ENCODE measurements at places on chromosomes 16 and 17.

DNA sequence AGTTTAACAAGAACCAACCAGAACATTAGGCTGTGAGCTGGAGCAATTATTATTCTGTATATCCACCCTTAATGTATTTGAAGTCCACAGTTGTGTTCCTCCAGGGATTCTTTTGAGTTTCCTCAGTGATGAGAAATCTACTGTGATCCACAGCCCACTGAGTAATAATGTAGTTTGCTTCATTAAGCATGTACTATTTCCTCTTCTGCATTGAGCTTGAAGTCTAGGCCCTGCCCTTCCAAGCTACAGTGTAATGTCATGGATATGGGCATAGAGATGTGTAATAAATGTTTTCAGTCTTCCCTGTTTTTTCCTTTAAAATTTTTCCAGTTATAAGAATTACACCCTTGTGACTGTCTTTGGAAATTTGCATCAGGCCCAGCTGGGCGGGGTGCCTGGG lies 36.4 kb upstream of the SLC12A3 start:
- DNase-seq, result no peak

- no peak for DNase-seq
These were observed 81.8 kb upstream of the RCVRN start for GRCh38 chr17:9986754-9987382.

GRCh38 chr17:68317458-68317857 lies 26.2 kb downstream of the ARSG start:
- no peak for DNase-seq

- DNase-seq, result no peak
These were observed 84.6 kb downstream of the NT5M start for GRCh38 chr17:17387498-17388362.

DNA sequence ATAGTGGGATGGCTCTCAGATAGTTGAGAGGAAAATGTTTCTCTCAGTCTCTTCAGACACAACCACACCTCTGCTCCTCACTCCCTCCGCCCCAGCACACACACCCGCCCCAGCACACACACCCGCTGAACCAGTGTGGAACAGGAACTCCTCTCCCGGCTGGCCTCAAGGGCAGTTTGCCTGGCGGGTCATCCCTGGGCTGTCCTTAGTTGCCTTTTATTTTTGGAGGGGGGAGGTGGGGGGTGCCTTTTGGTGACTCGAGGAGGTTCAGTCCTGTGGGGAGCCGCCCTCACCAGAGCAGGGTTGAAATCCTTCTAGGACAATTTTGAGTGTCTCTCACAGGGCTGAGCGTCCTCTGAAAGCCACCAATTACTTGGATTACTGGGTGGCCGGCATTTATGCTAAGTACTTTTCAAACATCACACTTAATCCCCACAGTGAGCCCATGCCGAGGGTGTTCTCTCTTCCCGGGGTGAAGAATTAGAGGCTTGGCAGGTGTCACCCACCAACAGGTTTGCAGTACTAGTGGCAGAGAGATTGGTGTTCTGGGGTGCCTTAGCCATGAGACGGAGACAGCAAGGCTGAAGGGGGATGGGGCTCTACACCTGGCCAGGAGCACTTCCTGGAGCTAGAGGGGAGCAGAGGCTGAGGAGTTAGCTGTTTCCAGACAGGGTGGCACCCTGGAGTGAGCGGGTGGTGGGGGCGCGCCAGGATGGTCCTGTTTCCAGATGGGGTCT lies 2.8 kb downstream of the RASD1 start:
- DNase-seq, result no peak

DNA sequence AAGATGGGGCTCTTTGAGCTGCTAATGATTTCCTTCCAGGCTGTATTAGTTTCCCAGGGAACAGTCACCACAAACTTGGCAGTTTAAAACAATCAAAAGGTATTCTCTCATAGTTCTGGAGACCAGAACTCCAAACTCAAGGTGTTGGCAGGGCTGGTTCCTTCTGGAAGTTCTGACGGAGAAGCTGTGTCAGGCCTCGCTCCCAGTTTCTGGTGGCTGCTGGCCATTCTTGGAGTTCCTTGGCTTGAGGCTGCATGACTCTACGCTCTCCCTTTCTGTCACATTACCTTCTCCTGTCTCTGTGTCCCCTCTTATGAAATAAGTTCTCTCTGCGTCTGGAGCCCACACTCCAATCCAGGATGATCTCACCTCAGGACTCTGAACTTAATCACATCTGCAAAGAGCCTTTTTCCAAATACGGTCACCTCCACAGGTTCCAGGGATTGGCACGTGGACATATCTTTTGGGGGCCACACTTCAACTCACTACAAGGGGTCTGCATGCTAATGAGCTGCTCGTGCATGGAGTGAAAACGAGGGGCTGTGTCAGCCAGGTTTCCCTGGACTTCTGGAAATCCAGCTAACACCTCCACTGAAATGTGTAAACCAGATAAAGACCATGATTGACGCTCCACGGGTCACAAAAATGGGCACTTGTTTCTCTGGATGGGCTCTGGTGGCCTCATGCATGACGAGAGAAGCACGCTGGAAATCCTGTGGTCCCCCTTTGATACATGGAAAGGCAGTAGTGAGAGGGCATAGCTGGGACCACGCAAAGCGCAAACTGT lies 78.3 kb downstream of the DYNLRB2 start:
- DNase-seq, result no peak

DNA sequence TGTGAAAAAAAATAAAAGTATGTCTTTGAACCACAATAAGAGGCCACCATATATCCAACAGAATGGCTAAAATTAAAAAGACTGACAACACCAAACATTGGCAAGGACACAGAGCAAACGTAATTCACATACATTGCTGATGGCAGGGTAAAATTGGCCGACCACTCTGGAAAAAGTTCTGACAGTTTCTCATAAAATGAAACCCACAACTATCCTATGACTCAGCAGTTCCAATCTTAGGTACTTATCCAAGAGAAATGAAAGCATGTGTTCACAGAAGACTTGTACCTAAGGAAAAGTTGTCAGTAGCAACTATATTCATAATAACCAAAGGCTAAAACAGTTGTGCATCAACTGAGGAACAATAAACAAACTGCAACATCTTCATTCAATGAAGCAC lies 357.3 kb upstream of the XYLT1 start:
- DNase-seq, result no peak

GRCh38 chr16:84763629-84764028 lies 56.2 kb upstream of the CRISPLD2 start:
- no peak for DNase-seq

DNA sequence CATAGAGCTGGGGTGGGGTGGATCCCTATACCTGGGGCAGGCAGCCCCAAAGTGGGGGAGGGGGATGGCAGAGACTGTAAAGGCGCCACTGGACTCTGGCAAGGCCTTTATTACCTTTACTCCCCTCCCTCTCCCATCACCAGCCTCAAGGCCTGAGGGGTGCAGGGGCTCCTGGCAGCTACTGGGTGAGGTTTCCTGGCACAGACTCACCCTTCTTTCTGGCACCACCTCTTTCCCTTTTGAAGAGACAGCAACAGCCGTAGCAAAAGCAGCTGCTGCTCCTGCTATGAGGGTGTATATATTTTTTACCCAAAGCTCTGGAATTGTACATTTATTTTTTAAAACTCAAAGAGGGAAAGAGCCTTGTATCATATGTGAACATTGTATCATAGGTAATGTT lies 17.6 kb downstream of the RAPGEFL1 start:
- DNase-seq, result no peak

DNA sequence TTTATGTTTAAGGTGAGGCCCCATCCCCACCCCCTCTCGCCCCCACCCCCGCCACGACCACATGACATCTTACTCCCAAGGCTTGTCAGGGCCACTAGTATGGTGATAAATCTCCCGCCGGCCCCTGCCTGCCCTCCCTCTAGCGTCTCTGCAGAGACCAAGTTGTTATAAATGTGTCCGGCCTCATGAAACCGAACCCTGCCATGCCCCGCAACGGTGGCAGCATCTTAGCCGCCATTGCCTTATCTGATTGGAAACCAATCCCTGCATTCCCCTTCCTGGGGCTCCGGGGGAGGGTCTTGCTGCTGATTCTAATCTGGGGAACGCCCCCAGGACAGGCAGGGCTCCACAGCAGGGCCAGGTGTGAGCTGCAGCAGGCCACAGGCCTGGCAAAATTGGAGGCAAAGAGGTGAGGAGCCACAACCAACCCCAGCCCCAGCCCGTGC lies 352.4 kb downstream of the C16orf95 start:
- no peak for DNase-seq
